ENCODE measurements at places on chromosomes 6 and 20.

DNA sequence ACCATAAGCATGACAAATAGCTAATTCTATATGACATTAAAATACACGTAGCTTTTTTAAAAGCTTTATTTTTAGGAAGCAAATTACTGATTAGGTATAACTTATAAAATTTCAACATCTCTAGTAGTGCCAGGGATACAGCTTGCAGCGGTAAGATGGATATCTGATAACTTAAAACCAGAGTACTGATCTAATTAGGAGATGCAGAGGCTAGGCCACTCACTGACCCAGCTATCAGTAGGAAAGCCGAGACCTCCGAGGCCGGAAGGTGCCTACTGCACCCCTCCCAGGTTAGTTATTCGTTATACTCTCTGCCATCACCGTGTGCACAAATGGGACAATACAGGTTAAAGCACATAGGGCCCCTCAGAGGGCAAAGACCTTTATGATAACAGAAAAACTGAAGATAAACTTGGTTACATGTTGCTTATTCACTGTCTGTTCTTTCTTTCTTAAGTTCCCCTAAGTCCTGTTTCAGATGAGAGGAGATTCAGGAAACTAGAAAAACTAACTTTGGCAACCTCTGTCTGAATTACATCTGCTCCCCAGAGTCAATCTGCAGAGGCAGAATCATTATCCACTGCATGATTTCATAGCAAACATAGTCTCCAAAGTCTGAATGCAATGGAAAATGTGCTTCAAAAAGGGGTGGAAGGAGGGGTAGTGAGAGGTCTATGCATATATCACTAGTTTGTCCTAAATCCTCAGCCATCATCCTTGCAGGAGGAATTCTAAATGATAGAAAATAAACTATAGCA, 60.8 kb downstream of the RIPOR2 start:
- DNase-seq: no peak

DNA sequence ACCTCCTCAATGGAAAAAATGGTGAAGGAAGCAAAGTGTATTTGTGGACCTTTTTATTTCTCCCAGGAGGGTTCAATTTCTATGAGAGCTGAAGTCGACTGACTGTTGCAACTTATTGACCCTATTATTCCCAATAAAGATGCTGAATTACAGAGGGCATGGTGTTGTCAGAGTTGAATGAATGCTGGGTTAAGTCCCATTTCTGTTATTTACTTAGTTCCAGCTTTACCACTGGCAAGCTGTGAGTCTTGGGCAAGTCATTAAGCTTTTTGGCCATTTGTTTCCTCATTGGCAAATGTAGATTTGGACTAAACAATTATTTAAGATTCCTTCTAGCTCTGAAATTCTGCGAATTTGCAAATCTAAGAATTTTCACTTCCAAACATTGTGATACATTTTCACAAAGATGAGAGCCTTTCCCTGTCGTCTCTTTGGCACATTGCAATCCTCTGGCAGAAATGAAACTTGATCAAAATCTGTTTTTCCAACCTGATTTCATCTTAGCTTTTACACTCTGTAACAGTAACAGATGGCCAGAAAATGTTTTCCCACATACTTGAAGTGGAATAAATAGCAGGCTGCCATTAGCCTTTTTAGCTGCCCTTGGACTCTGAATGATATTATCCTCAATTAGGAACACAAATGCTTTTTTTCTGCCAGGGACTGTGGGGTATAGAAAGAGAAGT, 21.3 kb downstream of the BLTP3A start:
- no peak for DNase-seq

DNA sequence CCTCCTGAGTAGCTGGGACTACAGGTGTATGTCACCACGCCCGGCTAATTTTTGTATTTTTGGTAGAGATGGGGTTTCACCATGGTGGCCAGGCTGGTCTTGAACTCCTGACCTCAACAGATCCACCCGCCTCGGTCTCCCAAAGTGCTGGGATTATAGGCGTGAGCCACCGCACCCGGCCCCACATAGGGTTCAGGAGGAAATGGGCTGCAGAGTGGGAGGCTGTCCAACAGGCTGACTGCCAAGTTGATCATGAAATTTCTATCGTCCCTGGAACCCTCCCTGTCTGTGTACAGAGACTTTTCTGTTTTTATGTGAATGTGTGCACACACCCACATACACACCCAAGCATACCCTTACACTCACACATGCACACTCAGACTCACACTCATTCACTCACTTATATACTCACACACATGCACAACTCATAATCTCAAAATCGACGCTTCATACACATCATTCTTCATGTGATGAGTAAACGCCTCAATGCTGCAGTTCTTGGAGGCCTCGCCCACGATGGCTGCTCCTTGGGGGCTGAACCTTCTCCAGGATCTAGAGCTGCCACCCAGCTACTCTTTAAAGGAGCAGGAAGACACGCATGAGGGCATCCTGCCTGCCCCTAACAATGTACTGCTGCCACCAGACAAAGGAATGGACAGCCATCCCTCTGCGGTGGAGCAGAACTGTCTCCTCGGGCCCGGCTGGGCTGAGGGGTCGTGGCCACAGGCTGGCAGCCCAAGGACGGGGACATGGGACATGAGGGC, 35.6 kb downstream of the SUN5 start:
- no peak for DNase-seq

GRCh38 chr20:33822423-33822822, 11.3 kb downstream of the CHMP4B start:
- no peak for DNase-seq

- DNase-seq: no peak
Measured at GRCh38 chr6:79143320-79143898, 65.4 kb upstream of the PHIP start.

DNA sequence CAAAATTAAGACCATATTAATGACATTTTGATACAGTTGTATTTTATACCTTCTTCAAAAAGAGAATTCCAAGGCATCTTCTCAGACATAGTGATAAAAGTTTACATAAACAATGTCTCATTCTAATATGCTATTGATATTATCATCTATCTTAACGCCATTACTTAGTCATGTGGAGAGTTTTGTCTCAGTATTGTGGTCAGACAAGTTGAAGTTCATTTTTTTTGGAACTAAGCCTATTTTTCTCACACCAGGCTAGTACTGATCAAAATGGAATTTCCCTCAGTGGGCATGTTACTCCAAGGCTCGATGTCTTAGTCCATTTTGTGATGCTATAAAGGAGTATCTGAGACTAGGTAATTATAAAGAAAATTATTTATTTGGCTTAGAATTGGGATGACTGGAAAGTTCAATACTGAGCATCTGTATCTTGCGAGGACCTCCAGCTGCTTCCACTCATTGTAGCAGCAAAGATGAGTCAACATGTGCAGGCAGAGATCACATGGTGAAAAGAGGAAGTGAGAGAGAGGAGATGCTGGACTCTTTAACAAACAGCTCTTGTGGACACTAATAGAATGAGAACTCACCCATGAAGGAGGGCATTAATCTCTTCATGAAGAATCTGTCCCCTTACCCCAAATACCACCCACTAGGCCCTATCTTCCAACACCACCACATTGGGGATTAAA, 825.5 kb upstream of the MANEA start:
- DNase-seq: no peak

GRCh38 chr20:50587291-50587961, 77.2 kb downstream of the PTPN1 start:
- DNase-seq: no peak

- DNase-seq: no peak
Measured at GRCh38 chr20:56202493-56203077, 45.9 kb upstream of the MC3R start.

GRCh38 chr20:63345328-63346100, 15.6 kb downstream of the CHRNA4 start:
- no peak for DNase-seq

GRCh38 chr20:21238818-21239536, 64.2 kb upstream of the XRN2 start:
- DNase-seq: no peak

GRCh38 chr6:41974281-41974825, 32.7 kb upstream of the CCND3 start:
- DNase-seq: no peak

GRCh38 chr6:34969662-34970265, 80.7 kb downstream of the ANKS1A start:
- no peak for DNase-seq

- DNase-seq: no peak
Measured at GRCh38 chr6:25012657-25013056, 76.9 kb upstream of the RIPOR2 start.

- no peak for DNase-seq
Measured at GRCh38 chr6:150880336-150880735, 14.8 kb downstream of the MTHFD1L start.

DNA sequence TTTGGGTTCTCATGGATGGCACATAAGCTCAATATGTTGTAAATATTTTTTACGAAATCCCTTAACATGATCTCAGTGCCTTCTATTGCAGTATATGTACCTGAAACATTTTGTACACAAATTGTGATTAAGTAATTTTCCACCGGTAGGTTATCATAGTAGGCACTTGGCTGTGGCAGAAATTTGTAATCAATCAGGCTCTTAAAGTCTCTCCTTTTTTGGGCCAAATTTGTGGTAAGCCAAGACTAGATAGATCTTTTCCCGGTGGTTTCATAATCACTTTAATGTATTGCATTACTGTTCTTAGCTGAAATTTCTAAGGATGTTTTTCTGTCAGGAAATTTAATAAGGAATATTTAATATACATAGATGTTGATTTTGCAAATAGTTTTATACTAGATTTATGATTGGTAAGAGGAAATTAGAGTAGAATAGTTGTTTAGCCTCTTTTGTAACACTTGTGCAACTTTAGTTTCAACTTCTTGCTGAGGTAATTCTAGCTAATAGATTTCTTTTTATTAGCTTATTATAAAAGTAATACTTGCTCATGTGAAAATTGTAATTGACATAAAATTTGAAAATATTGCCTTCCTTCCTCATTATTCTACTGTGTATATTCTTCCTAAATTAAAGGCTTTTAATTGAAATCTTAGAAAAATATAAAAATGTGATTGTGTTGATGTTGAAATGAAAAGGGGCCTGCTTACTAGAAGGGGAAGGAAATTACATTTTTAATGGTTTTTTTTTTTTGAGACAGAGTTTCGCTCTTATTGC, 3.2 kb downstream of the PCMT1 start:
- DNase-seq: no peak

DNA sequence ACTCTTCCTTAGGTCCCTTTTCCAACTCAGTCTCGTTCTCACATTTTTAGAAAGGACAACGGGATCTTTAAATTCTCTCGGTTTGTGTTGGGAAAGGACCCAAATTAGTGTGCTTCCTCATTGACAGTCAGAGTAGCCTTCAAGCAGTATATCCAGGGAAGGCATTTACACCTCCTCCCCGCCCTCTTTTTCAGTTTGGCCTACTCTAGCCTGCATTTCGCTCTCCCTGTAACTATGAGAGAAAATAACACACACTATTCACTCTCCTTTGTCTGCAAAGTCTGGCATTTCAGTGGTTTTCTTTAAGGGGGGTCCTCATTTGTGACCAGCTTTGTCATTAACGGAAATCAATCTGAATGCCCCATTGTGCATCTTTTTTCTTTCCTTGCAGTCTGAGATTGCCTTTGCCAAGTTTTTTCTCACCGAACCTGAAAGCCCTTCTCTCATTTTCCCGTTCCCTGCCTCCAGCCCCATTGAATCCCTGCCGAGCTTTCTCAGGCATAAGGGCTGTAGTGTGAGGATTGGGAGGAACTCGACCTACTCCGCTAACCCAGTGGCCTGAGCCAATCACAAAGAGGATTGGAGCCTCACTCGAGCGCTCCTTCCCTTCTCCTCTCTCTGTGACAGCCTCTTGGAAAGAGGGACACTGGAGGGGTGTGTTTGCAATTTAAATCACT, 393 bp upstream of the FABP7 start:
- no peak for DNase-seq

DNA sequence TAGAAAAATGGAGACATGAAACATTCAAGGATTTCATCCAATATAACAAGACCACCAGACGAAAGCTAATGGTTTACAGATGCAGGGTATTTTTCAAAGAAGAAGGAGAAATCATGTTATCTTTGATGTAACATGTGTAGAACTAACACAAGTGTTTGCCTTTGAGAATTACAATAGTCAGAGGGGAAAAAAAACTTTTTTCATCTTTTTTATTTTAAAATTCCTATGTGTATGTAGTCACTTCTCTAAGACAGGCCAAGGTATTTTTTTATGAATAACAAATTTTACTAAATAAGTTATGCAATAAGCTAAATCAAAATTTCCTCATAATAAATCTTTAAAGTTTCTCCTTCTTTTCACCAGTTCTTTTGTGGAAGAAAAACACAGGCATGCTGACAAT, 161.4 kb downstream of the PDE7B start:
- DNase-seq: no peak

DNA sequence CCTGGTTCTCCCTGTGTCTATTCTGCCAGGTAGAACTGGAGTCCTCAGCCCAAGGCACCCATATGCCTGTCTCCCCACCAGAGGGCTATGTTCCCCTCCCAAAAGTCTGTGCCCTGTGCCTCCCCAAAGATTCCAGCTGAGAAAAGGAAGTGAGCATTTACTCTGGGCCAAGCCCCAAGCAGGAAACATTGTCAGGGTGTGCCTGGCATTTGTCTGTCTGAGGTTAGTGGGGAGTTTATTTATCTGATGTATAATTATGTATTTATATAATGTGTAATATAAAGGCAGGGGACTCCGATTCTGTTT, 5.6 kb downstream of the GDF5 start:
- no peak for DNase-seq

GRCh38 chr20:32445539-32446273, 87.6 kb downstream of the ASXL1 start:
- DNase-seq: no peak
